ENCODE measurements at places on chromosomes 3 and 15. TPM values are rescaled to one million over a fixed set of nuclear protein-coding genes. Genes with fewer than 3 reads are reported as not detected.

DNA sequence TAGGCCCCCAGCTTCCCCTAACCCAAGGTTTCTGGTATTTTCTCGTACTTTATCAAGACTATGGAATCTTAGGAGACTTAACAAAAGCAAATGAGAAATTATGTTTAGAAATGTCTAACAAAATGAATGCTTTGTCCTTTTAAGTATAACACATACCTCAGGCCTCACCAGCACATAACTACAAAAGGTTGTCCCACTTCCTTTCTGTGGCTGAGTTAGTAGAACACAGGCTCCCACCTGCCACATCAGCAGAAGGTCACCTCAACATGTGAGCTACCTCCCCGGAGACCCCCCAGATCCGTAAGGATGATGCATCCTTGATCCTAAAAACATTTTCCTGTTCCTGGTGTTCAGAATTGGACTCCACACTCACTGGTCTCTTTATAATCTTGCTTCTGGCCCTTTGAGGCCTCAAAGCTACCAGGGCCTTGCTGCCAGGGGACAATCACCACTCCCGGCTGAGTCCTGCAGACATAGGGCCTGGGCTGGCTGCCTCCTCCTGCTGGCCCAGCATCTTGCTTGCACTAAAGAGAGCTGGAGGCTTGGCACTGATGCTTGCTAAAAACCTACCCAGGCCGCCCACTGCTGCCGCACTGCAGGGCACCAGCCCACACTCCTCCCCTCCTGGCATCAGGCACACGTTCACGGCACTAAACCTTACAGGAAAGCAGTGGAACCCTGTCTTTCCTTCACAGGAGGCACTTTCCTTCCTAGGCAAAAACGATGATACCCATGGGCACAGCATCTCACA, 2.9 kb downstream of the CCRL2 start:
- peak overlapping the region; percentile 57 for H3K4me3 ChIP-seq
- H3K4me1 ChIP-seq, result peaks cover 22% of the 10 kb centered on the region
- no peaks in the 10 kb centered on the region for H3K36me3 ChIP-seq
- H3K27me3 ChIP-seq, result no peaks in the 10 kb centered on the region
- H3K27ac ChIP-seq, result no peak overlapping the region

DNA sequence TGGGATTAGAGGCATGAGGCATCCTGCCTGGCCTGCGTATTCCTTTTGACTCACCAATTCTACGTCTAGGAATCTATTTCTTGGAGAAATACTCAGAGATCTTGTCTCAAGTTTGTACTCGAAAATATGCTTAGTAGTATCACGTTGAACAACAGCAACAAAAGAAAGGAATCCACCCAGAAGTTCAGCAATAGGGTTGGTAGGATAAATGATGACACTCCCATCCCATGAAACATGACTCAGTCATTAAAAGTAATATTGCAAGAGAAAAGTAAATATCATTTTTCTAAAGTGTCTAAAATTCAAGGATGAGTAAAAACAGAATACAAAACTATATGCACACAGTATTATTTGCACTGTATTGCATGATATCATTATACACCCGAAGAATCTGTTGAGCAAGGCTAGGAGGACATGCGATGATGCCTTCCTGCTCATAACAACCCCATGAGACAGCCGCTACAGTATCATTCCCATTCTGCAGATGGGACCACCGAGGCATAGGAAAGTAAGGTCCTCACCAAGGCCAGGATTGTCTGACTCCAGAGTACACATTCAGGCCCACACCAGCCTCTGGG, 61.5 kb downstream of the SLC6A1 start:
- H3K4me1 ChIP-seq, result no peaks in the 10 kb centered on the region
- H3K27ac ChIP-seq, result no peak overlapping the region
- H3K36me3 ChIP-seq, result no peaks in the 10 kb centered on the region
- DNase-seq, result no peak
- H3K4me3 ChIP-seq, result no peak overlapping the region

DNA sequence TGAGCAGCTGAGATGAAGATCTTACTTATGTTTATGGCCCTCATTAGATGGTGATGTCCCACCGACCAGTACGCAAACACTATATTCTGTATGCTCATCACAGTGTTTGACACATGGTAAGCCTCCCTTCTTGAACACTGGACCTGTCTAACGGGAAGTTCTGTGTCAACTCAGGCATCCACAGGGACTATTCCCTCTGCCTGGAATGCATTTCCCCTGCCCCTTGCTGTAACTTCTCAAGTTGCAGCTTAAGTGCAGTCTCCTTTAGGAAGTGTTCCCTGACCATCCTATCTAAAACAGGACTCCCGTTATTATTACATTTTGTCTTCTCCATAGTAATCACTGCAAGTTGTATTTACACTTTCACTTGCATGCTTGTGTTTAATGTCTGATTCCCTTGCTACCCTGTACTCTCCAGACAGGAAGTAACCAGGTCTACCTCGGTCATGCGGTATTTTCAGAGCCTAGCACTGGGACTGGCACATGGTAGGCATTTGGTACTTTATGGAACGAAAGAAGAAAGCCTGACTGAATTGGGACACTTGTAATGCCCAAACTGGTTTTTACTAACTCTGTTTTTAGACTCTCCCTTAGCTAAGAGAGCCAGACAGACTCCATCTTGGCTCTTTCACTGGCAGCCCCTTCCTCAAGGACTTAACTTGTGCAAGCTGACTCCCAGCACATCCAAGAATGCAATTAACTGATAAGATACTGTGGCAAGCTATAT, 8.7 kb downstream of the DET1 start:
- H3K36me3 ChIP-seq, result peaks cover 23% of the 10 kb centered on the region
- no peak overlapping the region for H3K27ac ChIP-seq
- H3K4me3 ChIP-seq, result no peak overlapping the region
- H3K27me3 ChIP-seq, result no peaks in the 10 kb centered on the region

DNA sequence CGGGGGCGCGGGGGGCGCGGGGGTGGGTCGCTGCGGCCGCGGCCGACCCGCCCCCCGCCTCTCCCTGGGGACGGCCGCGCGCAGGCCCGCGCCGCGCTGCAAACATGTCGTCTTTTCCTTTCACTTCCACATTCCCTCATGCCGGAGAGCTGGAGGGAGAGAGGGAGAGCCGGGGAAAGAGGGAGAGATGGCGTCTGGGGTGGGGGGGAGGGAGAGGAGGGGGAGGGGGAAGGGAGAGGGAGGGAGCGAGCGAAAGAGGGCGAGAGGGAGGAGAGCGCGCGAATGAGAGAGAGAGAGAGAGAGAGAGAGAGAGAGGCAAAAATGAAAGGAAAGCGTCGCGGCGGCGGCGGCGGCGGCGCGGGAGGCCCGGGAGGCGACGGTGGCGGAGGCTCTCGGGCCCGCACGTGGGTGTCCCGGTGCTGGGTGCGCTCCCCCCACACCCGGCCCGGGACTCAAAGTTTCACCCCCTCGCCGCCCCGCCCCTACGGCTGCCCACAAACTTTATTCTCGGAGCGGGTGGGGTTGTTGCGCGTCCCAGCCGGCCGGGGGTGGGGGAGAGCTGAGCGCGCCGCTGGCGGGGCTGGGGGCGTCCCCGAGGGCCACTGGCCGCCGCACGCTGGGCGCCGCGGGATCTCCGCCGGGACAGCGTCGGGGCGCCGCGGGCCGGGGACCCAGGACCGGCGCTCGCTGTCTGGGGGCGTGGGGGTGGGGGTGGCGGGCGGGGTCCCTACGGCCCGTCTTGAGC, 731 bp downstream of the ZNF710 start:
- H3K36me3 ChIP-seq, result no peaks in the 10 kb centered on the region
- H3K27me3 ChIP-seq, result no peaks in the 10 kb centered on the region
- H3K4me3 ChIP-seq, result peak overlapping the region; percentile 93
- no peak overlapping the region for H3K27ac ChIP-seq
- peak; percentile 60 for DNase-seq
- H3K4me1 ChIP-seq, result peaks cover 57% of the 10 kb centered on the region

- H3K27ac ChIP-seq, result no peak overlapping the region
- H3K27me3 ChIP-seq, result no peaks in the 10 kb centered on the region
- no peak overlapping the region for H3K4me3 ChIP-seq
Measured at GRCh38 chr3:125236331-125236903, 23.9 kb upstream of the SLC12A8 start.

Gene PIGBOS1
- 16.5 TPM for total RNA-seq

Gene PLSCR5
- not detected for total RNA-seq

Gene GADL1
- total RNA-seq, result not detected
